ENCODE measurements at places on chromosomes 1 and 21.

GRCh38 chr1:30942326-30942963 lies 33.9 kb upstream of the SDC3 start:
- no peak for DNase-seq

DNA sequence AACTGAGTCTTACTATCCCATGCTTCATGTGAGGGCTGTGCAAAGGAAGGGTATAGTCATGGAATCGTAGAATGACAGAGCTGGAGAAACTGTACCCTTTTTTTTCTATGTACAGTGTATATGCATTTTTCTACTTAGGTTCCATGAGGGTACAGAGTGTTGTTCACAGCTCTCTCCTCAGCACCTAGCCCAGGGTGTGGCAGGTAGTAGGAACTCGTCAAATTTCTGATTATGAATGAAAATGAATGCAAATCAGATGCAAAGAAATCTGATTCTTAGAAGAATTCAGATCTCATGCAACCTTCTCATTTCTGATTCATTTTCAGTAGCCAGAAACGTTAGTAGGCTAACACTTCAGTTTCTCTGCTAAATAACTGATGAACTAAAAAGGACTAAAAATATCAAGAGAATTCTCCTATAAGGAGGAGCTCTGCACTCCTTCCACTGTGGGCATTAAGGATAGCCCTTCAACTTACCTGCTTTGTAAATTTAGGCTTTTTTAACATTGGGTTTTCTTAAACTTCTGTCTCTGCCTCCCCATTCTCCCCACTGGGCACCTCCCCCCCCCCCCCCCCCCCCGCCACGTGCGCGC lies 18.0 kb upstream of the HHAT start:
- no peak for DNase-seq

GRCh38 chr1:168553680-168554553 lies 10.1 kb upstream of the XCL2 start:
- no peak for DNase-seq

DNA sequence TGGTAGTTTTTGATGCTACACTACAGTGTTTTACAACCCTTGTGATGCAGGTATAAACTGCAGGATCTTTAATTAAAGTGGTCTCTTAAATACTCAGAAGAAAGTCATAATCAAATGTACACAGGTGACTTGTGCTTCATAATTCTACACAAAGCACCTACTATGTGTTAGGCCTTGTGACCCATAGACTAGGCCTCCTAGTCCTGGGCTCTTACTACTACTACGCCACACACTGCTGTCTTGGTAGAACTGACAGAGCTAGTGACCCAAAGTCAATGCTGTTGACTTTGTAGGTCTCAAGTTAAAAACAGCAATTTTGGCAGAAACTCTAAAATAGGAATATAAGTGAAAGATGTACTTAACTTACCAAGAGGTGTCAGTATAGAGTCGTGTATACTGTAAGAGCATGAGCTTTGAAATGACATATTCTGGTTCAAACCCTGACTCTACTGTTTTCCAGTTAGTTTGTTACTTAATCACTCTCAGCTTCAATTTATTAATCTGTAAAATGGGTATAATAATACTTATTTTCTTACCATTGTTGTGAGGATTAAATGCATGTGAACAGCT lies 48.6 kb upstream of the LMO4 start:
- DNase-seq = no peak

DNA sequence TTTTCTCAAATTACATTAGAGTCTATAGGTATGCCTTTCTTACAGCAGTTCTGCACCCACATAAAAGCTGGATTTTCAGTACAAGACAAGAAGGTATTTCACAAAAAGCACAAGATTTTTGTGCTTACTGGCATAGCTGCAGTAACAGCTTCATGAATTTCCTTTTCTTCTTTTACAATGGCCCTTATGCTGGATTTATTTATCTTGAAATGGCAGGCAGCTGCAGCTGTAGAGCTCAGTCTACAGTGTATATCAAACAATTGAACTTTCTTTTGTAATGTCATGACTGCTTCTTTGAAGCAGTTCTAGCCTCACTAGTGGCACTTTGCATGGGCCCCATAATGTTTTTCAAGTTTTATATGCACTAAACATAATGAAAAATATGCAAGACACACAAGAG lies 510.2 kb downstream of the KCNT2 start:
- DNase-seq = no peak

DNA sequence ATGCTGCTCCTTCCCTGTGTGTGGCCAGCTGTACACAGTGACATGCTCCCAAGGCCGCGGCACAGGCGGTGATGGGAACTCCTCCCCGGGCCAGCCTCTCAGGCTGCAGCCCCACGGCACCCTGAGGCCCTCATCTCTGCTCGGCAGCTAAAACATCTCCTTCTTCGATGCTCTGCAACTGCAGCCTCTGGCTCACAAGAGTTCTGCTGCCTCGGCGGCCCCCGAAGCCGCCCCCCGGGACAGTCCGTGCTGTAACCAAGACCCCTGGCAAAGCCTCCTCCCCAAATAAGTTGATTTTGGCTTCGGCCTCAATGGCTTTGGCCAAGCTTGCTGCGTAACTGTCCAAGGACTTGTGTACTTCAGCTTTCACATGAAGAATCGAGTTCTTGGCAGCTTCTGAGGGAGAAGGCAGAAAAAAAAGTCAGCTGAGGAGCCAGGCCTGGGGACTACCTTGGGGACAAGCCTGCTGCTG lies 51.3 kb downstream of the GPR161 start:
- no peak for DNase-seq

Measured in astrocyte of the spinal cord (primary cell).